ENCODE measurements at places on chromosomes 4 and X. TPM values are rescaled to one million over a fixed set of nuclear protein-coding genes. Genes with fewer than 3 reads are reported as not detected.

GPM6B gene
- total RNA-seq: 0.38 TPM

PCDH10 gene
- 0.12 TPM for total RNA-seq

PI4K2B gene
- total RNA-seq: 7.8 TPM

NOX1 gene
- total RNA-seq: not detected

SERTM2 gene
- not detected for total RNA-seq

UGT2B10 gene
- not detected for total RNA-seq
